ENCODE measurements at places on chromosomes 1 and 21.

DNA sequence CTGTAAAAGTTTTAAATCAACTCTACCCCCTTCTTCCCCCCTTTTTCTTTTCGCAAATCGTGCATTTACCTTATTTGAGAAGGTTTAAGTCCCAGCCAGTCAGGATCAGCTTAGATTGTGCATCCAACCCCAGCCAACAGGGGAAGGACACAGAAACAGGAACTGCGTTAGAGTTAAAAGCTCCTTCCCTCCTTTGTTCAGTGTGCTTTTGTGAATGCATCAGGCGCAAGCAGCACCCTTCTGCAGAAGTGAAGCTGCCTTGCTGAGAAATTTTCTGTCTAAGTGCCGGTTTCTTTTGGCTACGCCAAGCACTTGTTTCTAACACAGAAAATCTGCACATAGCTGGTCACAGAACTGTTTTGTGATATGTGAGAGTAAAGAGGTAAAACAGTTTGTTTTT lies 56.2 kb upstream of the PRRC2C start:
- no peak for DNase-seq

GRCh38 chr1:65890201-65890843 lies 97.6 kb downstream of the PDE4B start:
- DNase-seq = no peak

- no peak for DNase-seq
Measured at GRCh38 chr1:28518000-28518744, 12.3 kb downstream of the RCC1 start.

GRCh38 chr1:40339420-40340323 lies 22.6 kb upstream of the COL9A2 start:
- DNase-seq = no peak

DNA sequence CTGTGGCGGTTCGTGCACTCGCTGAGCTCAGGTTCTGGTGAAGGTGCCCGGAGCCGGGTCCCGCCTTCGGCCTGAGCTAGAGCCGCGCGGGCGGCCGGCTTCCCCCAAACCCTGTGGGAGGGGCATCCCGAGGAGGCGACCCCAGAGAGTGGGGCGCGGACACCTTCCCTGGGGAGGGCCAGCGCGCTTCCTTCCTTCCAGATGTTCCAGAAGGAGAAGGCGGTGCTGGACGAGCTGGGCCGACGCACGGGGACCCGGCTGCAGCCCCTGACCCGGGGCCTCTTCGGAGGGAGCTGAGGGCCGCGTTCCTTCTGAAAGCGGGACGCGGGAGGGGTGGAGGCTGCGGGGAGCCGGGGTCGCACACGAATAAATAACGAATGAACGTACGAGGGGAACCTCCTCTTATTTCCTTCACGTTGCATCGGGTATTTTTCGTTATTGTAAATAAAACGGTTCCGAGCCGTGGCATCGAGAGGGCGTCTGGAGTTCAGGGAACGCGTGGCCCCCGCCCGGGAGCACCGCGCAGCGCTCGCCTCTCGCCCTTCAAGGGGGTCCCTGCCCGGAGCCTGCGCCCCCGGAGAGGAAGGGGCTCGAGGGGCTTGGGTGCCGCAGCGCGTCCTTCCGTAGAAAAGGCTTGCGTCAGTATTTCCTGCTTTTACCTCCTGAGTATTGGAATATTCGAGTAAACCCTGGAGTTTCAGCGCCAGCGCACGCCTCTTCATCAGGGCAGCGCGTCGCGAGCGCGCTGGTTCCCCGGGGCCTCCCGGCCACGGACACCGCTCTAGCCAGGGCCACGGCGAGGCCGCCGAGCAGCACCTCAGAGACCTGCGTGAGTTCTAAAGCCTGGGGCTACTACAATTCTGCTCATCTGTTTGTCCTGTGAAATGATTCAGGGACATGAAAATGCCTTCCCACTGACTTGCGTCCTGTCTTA lies 11.5 kb downstream of the YBEY start:
- no peak for DNase-seq

All from HS-5 (cell line).